ENCODE measurements at places on chromosomes 7 and 10. TPM values are rescaled to one million over a fixed set of nuclear protein-coding genes. Genes with fewer than 3 reads are reported as not detected.

ZNF239 gene
- total RNA-seq, result 0.41 TPM

COL17A1 gene
- total RNA-seq, result not detected

ANKRD30A gene
- total RNA-seq, result not detected

OR13A1 gene
- total RNA-seq, result not detected
